ENCODE measurements at places on chromosomes 12 and 14.
A peak's percentile ranks its signal among the peaks of the same experiment; 100 is the strongest.

DNA sequence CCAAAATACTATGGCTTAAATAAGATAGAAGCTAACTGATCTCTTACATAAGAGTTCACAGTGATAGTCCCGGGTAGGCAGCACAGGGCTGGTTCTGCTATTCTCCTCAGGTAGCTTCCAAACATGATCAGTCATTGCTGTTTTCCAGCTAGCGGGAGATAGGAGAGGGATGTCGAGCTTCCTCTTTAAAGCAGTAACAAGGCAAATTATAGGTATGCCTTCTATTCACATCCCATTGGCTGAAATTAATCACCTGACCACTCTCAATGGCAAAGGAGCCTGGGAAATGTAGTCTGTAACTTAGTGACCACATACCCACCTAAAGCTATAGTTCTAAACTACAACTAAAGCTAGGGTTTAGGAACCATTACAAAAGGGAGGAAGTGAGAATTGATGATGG lies 34.5 kb upstream of the VRK1 start:
- no peak for DNase-seq

DNA sequence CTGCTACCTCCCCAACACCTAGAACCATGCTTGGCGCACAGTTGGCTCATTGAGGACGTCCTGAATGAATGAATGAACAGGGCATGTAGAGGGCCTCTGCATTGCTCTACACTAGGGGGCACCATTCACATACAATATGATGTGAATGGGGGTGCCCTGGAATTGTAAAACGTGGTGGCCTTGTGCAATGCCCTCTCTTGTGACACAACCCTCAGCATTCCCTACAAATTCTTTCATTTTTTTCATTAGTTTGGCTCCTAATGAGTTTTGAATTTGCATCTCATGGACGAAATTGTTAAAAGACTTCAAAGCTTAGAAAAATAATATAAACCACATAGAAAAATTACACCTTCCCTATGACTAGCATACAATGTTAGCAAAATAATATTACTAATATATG lies 2.3 kb upstream of the DIO2 start:
- DNase-seq: no peak

- no peak for DNase-seq
Measured at GRCh38 chr12:92403210-92404175, 257.8 kb upstream of the BTG1 start.

DNA sequence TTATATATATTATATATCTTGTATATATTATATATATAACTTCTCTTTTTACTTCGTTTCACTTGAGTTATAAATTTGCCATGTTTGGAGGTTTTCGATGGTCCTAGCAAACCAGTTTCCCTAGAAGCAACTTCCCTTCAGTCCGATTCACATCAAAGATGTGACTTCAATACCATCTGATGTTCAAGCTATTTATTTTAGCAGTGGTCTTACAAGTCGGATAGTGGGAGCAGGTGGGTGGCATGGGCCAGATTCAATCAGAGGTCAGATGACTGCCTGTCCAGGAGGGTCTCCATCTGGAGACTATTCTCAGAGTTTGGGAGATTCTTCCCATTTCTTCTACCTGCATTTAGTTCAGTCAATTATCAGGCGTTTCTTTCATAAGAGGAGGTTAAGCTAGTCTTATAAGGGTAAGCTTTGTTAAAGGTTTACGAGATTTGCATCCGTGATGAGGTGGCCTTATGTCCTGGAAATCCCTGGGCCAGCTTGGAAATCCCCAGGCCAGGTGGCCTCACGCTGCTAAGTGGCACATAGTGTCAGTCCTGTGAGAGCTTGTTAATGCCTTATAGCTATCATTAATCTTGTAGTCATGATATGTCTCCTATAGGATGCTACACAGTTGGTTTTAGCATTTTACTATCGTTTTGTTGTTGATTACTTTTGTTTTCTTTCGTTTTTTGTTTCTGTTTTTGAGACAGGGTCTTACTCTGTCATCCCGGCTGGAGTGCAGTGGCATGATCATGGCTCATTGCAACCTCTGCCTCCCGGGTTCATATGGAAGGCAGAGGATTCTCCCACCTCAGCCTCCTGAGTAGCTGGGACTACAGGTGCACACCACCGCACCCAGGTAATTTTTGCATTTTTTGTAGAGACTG lies 145.8 kb downstream of the BICD1 start:
- DNase-seq: no peak

- no peak for DNase-seq
Measured at GRCh38 chr12:69620921-69621320, 10.2 kb upstream of the LRRC10 start.

GRCh38 chr12:128956755-128957154 lies 103.5 kb downstream of the GLT1D1 start:
- DNase-seq: no peak

- no peak for DNase-seq
Measured at GRCh38 chr14:99570544-99571302, 33.3 kb downstream of the CCDC85C start.

DNA sequence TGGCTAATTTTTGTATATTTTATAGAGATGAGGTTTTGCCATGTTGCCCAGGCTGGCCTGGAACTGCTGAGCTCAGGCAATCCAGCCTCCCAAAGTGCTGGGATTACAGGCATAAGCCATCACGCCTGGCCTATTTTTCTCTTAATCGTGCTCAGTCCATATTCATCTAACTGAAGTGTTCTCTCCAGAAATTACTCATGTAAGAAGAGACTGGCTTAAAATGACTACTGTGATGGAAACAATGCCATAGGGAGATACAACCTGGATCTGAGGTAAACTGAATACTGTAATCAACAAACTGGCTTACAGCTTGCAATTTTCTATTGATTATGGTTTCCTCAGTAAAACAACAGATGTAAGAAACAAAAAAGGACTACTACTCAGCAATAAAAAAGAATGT lies 21.1 kb downstream of the NUMB start:
- no peak for DNase-seq

DNA sequence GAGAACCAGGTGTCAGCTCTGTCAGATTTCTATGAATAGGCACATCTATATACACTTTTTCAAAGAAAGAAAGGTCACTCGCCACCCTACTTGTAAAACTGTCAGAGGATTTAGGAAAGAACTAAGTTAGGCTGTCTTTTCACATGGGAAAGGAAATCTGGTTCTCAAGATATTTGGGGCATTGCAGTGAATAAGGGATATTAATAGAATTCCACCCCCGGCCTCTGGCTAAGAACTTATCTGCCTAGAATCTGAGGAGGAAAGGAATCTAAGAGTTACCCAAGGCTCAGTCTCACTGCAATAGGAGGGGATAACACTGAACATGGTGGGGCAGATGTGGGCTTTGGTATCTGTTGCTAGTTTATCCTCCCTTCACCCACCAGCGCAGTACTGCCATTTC lies 677.6 kb downstream of the NRXN3 start:
- DNase-seq: no peak

GRCh38 chr12:49984476-49985359 lies 12.0 kb downstream of the AQP6 start:
- no peak for DNase-seq

GRCh38 chr14:29911810-29912209 lies 15.8 kb downstream of the PRKD1 start:
- no peak for DNase-seq

DNA sequence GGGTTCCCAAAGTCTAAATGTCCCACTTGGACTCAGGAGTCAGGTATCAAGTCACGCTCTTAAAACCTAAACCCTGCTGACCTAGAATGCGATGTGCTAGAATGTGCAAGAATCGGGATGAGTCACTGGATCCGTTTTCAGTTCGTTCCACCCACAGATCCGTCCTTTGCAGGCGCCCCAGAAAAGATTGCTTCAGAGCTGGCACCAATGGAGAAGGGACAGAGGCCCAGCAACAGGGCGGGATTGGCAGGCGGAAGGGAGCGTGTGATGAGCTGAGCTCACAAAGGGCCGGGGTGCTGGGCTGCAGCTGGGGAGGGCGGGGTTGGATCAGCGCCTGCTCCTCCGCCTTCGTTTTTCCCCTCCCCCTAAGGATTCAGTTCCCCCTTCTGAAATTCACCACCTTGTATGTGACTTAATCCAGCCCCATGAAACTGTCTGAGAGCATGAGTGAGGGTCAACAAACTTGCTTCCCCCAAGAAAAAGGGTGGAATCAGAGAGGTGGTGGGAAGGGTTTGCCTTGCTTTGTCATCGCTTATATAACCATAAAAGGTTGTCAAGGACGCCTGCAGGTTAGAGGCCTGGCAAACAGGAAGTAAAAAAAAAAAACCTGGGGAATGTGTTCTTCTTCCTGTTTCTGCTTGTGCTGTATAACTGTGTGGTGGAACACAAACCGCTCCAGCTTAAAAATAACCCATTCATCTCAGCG lies 2.8 kb upstream of the UBC start:
- DNase-seq: peak; percentile 96

- no peak for DNase-seq
Measured at GRCh38 chr12:3617565-3617964, 126.6 kb downstream of the PRMT8 start.

DNA sequence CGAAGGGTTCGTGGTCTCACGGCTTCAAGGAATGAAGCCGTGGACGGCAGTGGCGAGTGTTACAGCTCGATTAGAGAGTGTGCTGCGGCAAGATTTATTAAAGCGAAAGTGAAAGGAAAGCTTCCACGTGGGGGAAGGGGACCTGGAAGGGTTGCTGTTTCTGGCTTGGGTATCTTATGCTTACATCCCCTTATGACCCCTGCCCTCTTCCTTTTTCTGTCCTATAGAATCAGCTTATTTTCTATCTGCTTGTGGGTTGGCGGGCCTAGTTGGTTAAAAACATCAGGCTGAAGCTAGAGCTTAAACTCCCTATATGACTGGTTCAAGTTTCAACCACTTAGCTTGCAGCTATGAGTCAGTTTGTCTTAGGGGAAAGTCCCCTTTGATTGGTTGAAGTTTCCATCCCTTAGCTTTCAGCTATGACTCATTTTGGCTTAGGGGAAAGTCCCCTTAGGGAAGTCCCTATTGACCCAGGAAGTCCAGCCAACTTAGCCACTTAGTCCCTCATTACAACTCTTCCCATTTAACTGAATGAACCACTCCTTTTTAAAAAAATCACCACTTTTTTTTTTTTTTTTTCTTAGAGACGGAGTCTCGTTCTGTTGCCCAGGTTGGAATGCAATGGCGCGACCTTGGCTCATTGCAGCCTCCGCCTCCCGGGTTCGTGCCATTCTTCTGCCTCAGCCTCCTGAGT lies 1494.7 kb upstream of the TMEM132C start:
- no peak for DNase-seq

DNA sequence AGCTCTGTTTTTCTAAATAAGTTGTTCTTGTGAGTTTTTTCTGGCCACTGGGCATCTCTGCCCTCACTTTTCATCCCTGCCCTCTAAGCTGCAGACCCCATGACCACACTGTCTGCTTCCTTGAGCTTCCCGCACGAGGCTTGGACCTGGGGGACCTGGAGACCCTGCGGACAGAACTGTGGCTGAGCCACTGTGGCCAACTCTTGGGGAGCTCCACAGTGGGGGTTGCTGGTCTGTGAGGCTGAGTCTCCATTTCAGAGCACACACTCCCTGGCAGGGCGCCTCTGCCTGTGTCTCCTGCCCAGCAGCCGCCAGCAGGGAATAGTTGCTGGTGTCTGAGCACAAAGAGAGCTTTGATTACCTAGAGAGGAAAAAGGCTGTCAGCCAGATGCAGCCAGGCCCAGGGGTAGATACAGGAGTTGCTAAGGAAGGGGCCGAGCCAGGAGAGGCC lies 13.1 kb upstream of the RIN3 start:
- DNase-seq: no peak

DNA sequence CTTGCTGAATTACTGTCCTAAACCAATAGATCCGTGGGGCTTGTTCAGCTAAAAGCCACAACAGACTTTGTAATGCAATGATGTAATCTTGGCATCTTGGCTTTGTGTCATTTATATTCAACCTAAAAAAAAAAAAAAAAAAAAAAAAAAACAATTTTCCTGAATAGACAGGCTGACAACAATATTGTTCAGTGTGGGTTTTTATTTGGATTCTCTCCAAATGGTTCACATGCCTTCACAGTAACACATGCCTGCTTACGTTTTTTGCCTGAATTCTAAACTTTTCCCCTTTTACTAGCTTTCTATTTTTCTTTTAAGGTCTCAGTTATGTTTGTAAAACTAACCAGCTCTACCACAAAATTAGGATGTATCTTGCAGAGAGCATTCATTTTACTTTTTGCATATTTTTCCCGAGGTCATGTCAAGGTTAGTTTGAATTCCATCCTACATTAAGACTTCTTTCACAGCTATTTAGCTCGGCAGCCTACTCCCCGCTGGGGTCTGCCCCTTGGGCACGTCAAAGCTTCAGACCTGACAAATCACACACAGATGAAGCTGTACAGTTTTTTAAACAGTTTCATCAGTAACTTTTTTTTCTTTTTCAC lies 213.7 kb upstream of the NPAS3 start:
- DNase-seq: no peak

- no peak for DNase-seq
Measured at GRCh38 chr14:102923925-102924486, 1.5 kb downstream of the AMN start.

DNA sequence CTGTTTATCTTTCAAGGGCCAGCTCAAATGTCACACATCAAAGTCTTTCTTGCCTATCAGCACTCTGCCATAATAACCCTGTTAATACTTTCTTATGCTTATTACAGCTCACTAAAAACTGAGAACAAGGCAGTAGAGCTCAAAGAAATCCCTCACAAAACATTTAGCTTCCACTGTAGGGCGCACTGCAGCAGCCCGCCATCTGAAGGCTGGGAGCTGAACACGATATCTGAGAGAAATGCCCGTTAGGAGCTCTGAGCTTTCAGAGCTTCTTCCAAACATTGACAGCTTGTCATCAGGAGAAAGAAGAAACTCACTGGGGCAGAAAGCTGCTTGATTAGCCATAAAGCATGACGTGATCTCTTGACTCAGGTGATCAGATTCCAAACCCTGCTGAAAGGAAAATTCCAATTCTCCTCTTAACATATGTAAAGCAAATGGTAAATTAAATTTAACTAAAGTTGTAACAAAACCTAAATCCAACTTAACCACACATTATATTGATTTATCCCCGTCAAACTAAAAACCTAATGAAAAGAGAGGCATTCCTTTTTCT lies 175.7 kb downstream of the C12orf50 start:
- DNase-seq: no peak

All from left renal pelvis (tissue), 4 donors.